ENCODE measurements at places on chromosomes 1 and 21.

- no peak for DNase-seq
These were observed 67.4 kb upstream of the DMRTA2 start for GRCh38 chr1:50490640-50491039.

- DNase-seq = no peak
These were observed 156.9 kb downstream of the PPP1R12B start for GRCh38 chr1:202505356-202505755.

DNA sequence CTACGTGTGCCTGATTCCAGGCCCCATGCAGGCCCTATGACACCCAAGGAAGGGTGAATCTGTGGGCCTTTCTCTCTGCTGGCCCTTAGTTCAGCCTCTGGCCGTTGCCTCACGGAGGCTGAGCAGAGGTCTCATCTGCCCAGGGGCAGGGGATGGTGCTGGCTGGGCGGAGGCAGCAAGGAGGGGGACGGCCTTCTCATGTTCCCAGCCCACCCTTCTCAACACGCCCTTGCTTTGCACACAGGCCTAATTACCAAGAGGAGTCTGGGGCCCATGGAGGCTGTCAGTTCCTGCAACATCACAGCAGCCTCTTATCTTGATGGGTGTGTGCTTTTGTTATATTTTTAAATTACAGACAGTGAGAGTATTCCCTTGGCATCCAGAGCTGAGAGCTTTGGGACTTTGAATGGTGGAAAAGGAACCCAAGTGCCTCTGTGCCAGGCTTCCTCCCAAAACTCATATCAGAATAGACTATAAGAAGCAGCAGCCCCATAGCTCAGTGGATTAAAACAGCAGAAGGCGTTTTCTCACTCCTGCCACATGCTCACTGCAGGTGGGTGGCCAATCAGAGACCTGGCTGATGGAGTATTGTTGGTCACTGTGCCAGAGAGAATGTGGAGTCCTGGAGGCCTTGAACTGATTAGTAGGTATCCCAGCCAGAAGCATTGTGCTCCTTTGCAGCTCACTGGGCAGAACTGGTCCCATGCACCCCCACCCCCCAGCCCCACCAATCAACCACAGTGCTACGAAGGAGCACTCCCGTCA is 164.9 kb downstream of the CAMTA1 start:
- DNase-seq = no peak

DNA sequence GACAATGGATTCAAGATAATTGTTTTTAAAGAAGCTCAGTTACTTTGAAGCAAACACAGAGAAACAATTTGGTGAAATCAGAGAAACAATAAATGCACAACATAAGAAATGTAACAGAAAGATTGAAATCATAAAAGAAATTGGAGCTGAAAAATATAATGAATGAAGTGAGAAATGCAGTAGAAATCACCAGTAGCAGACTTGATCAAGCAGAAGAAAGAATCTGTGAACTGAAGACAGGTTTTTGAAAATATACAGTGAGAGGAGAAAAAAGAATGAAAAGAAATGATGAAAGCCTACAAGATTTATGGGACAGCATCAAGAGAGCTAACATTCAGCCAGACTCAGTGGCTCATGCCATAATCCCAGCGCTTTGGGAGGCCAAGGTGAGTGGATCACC is 4.2 kb upstream of the SELP start:
- no peak for DNase-seq

DNA sequence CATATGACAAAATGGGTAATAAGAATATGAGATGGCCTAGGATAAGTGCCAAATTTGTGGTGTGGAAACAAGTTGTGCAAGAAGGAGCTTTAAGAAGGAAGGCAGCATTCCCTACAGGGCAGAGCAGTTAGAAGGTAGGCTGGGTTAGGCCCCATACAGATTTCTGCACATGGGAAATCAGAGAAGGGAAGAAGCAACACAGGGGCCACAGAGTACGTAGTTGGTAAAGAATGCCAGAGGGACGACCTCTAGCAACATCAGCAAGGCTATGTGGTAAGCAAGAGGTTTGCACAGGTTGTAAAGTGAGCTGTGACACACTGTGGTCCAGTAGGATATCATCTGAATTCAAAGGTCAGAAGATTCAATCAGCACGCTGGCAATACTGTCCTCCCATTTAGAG is 765.6 kb upstream of the B3GALT2 start:
- DNase-seq = no peak

DNA sequence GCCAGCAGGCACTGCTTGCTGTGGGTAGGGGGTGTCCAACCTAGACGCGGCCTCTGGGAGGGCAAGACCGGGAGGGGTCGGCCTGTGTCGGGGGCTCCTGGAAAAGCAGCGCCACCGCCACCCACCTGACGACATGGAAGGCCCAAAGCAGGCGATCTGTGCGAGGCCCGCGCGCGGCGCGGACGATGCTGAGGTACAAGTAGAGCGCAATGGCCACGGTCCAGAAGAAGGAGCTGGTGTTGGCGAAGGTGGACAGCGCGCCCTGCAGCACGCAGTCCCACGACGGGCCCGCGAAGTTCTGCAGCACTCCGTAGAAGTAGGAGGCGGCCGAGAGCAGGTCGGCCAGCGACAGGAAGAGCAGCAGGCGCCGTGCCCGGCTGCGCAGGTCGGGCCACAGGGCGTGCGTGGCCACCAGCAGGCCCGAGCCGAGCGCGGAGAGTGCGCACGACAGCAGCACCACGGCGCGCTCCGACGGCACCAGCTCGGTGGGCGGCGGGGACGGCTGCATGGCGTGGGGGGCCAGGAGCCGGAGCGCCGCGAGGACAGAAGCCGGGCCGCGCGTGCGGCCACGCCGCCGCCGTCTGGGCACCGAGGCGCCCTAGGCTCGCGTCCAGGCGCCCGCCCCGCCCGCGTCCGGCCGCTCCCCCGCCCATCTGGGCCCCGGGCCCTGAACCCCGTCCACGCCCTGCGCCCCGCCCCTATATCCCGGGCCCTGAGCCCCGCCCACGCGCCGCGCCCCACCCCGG is at the start of gene GPR157:
Gene GPR157, minus strand, starts transcription at position 583 of the 746 bp plus-strand sequence. Its CDS starts 75 bp downstream, at position 508.
- DNase-seq = peak; percentile 51

DNA sequence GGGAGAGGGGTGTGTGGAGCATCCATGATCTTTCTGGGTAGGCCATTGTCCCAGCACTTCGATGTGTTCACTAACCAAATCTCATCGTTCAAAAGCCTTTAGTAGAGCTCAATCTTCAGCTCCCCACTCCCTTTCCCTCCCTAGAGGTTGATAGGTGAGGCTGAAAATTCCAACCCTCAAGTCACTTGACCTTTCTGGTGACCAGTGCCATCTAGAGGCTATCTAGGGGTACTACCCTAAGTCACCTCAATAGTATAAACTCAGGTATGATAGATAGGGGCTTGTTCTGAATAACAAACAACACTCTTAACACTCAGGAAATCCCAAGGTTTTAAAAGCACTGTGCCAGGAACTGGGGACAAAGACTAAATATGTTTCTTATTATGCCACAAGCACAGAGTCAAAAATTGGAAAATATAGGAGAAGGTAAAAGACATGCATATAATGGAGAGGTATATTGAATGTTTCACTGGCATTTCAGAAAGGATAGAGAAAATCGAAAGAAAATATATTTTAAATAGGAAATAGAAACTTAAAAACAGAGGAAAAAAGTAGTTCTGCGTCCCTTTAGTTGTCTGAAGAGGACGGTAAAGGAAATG is 42.9 kb upstream of the CD53 start:
- no peak for DNase-seq

DNA sequence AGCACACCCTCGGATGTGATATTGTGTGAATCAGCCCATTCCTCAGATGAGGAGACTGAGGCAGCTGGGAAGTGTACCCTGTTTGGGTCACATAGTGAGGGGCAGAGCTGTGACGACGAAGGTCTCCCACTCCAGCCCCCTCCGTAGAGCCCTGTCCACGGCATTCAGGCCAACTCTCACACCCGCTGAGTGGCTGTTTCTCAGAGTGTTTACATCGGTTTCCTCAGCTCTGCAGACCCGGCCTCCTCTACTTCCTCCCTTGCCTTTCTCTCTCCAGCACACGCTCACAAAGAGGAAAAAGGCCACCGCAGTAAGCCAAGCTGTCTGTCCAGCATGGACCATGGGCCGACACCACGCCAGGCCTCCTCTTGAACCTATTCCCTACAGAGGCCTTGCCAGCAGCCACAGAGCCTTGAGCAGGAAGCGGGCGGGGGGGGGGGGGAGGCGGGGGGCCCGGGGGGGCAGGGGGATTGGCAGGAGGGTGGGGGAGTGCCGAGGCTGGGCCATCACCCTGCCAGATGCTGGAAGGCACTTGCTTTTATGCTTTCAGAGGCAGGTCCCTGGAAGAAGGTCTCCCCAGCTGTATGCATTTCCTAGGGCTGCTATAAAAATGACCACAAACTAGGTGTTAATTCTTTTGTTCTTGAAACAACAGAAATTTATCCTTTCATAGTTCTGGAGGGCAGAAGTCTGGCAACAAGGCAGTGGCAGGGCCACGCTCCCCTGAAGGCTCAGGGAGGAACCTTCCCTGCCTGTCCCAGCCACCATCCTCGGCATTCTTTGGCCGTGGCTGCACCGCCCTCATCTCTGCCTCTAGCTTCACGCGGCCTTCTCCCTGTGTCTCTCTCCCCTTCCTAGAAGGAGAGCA is 178.4 kb downstream of the PSMG1 start:
- no peak for DNase-seq

- no peak for DNase-seq
These were observed 72.1 kb downstream of the PDE9A start for GRCh38 chr21:42725416-42725930.

GRCh38 chr1:193850745-193851144 is 664.3 kb upstream of the B3GALT2 start:
- no peak for DNase-seq

DNA sequence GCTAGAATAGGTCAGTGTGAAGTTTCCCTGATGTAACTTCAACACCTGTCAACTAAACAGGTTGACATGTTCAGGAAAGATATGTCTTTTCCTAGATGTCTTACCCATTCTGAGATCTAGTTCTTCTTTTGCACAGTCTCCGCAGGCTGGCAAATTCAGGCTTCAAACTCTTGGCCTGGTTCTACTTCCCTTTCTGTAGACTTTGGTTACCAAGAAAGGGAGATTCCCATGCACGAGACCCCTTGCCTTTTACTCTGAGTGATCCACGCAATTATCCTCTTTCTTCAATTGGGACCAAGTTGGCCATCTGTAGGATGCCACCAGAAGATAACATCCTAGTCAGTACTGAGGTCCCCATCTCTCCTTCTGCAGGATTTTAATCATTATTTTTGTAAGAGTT is 2.0 kb downstream of the CFAP45 start:
- DNase-seq = no peak

- DNase-seq = no peak
These were observed 103.3 kb upstream of the SLC45A1 start for GRCh38 chr1:8214501-8215173.

GRCh38 chr1:18261891-18262290 is 154.3 kb downstream of the IGSF21 start:
- DNase-seq = no peak

DNA sequence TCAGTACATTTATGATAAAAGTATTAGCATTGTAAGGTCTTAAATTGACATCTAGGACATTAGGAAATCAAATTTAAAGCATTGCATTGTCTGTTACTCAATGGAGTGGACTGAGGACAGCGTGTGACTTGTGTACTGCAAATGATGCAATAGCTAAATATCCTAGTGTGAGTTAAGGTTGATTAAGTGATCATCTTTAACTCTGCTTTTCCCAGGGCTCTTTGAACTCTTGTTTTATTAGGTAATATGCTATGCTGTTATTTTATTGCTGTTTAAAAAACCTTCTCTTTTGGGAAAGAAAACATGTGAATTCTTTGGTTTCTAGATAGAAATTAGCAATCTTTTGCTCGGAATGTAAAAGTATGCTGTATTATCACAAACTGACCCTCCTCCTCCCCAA is 38.6 kb downstream of the NFIA start:
- DNase-seq = no peak

GRCh38 chr1:160634543-160635491 is 12.0 kb downstream of the SLAMF1 start:
- no peak for DNase-seq

- DNase-seq = no peak
These were observed 96.6 kb upstream of the B3GALT2 start for GRCh38 chr1:193283016-193283415.

DNA sequence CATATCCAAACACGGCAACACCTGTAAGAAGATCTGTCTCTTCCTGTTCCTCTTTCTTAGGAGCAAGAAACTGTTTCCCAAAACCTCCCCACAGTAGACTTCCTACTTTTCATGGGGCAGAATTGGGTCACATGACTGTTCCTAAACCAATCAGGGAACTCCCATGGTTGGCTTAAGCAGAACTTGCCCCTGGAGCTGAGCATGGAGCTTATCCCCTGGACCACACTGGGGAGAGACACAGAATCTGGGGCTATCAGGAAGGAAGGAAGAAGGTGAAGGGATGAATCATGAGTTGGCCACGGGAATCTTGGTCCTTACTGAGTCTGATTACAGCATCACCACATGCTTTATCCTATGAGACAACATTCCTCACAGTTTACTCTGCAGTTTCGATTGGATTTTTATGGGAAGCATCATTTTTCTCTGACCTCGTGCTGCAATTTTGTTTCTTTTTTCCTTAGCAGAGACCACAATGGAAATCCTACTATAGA is 81.8 kb downstream of the CDC7 start:
- DNase-seq = no peak

- DNase-seq = no peak
These were observed 320.1 kb downstream of the TGFB2 start for GRCh38 chr1:218665221-218665620.

DNA sequence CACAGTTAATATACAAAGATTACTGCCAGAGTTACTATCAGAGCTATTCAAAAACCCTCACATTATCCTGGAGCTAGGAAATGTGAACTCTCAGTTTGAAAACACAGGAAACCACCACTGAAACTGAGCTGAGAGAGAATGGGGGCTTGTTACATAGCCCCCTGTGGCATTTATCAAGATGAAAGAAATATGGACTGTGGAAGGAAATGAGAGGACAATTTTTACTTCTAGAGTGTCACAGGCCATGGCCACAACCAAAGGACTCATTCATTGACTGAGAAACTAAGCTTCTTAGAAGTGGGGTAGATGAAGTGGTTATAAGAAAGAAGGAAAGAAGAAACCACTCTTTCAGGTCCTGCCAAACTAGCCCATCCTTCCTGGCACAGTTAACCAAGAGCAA is 25.3 kb downstream of the DSTYK start:
- DNase-seq = no peak

- DNase-seq = no peak
These were observed at the start of gene NIBAN1 for GRCh38 chr1:184974056-184974836. Gene NIBAN1 (minus strand): TSS chr1:184974508. CDS start chr1:184974356, 152 bp downstream.

DNA sequence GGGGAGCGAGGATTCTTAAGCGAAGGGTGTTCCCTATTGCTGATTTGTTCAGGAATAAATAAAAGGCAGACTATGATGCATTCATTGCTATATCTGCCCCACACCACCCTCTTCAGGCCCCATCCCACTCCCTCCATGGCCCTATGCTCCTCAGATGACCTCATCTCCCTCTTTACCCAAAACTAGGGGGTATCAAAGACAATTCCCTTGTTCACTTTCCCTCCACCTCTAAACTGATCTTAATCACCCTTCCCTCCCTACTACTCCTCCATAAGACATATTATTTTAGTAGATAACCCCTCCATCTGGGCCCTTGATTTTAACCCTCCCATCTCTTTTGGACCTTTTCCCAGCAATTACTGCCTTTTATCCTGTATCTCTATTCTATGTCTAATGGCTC is 434.9 kb upstream of the RUNX1 start:
- DNase-seq = no peak

- no peak for DNase-seq
These were observed 6.6 kb upstream of the IFFO2 start for GRCh38 chr1:18962855-18963737.

GRCh38 chr1:200035397-200035955 is 8.0 kb downstream of the NR5A2 start:
- no peak for DNase-seq

Data from activated naive CD4-positive, alpha-beta T cell (primary cell).